ENCODE measurements at places on chromosomes 3 and 15.

DNA sequence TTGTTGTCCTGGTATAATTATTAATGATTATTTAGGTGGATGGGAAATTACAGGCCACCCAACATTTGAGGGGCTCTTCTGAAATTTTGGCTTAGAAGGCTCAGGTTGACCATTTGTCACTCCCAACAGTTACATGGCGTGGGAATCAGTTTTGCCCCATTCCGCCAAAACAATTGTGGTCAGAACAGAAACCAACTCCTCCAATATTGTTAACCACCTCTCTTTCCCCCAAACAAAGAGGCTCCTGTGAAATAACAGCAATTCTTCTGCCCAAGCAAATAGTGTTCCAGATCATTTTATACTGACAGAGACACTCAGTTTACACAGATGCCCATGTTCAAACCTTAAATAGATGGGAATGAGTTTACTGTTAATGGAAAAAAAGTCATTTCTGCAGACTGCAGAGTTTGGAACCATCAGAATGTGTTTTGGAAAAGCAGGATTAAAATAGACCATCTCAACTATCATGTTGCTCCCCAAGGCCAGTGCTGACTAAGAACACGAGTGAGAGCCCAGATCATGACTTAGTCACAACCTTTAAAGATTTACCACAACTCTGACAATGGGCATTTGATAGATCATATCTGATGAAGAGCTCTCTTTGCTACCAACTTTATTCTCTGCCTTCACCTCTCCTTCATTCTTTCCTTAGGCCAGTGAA is 102.1 kb downstream of the DUT start:
- no peak for DNase-seq

DNA sequence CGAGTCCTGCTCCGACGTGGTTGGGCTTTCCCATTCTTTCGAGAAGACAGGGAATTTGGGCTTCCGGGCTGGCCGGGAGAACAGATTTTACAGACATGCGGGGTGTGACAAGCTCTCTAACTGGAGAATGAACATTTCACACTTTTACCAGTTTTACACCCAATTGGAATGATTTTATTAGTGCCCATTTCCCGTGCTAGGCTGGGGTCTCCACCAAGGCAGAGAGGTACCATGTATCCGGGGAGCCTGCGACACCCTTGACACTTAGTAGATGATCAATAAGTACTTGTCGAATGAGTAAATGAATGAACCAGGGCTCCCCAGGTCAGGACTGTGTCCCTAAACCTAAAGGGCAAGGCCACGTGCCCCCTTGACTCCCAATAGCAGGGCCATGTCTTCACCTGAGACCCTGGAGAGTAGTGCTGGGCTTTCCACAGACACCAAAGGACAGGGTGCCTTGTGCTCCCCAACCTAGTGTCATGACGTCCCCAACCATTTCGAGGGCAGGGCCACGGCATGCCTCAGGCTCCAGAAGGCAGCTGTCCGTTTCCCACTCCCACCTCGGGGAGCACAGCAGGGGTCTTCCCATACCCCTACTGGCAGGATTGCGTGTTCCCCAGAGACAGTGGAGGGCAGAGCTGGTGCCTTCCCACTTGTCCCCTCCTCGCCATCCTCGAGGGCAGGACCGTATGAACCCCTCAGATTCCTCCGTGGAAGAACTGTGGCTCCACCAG is 679 bp upstream of the MYD88 start:
- DNase-seq: peak; percentile 20

GRCh38 chr15:57534281-57534680 is 57.4 kb upstream of the MYZAP start:
- no peak for DNase-seq

GRCh38 chr3:147940405-147941193 is 531.4 kb downstream of the ZIC1 start:
- no peak for DNase-seq

GRCh38 chr15:81029414-81030300 is 28.9 kb downstream of the TLNRD1 start:
- no peak for DNase-seq

DNA sequence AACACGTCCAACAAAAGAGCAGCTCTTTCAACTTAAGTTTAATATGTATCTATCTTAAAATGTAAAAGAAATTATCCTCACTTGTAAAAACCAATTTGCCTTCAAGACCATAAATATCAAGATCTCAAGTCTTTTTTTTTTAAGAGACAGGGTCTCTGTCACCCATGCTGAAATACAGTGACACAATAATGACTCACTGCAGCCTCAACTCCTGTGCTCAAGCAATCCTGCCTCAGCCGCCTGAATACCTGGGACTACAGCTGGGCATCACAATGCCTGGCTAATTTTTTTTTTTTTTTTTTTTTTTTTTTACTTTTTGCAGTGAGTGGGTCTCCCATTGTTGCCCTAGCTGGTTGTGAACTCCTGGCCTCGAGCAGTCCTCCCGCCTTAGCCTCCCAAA is 26.0 kb downstream of the ACAP2 start:
- DNase-seq: no peak

DNA sequence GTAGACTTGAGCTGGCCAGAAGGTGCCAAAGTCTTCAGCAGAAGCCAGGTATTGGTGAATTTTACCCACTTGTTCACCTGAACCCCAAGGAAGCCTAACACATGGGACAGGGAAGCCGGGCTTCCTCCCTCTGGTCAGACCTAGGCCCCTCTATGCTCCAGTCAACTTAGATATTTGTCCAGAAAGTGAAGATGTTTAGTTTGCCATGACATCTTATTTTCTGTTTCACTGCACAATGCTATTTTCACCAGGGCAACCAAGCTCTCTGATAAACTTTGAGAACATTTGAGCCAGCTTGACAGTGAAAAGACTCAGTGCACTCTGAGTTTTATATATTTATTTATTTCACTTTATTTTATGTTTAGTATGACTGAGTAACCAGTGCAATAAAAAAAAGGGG is 71.0 kb downstream of the SOX14 start:
- DNase-seq: no peak

- DNase-seq: no peak
Observed at GRCh38 chr3:152322756-152323155, 54.0 kb downstream of the MBNL1 start.

- DNase-seq: no peak
Observed at GRCh38 chr15:73691396-73691795, 7.2 kb downstream of the CD276 start.

DNA sequence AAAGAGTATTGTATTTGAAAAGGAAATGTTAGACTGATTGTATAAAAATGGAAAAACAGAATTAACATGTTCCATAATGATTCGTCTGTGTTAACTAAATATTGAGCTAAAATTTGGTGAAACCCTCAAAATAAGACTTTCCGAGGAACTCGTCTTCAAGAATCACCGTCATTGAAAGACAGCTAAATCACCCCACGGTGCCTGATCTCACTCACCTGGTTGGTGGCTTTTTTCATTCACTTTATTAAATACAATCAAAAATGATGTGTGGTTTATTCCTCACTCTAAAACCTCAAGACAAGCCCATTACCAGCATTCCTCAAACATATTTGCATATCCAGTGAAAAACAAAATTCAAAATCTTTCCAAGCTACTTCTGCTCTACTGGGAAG is 153.9 kb downstream of the FOXP1 start:
- DNase-seq: peak; percentile 36

DNA sequence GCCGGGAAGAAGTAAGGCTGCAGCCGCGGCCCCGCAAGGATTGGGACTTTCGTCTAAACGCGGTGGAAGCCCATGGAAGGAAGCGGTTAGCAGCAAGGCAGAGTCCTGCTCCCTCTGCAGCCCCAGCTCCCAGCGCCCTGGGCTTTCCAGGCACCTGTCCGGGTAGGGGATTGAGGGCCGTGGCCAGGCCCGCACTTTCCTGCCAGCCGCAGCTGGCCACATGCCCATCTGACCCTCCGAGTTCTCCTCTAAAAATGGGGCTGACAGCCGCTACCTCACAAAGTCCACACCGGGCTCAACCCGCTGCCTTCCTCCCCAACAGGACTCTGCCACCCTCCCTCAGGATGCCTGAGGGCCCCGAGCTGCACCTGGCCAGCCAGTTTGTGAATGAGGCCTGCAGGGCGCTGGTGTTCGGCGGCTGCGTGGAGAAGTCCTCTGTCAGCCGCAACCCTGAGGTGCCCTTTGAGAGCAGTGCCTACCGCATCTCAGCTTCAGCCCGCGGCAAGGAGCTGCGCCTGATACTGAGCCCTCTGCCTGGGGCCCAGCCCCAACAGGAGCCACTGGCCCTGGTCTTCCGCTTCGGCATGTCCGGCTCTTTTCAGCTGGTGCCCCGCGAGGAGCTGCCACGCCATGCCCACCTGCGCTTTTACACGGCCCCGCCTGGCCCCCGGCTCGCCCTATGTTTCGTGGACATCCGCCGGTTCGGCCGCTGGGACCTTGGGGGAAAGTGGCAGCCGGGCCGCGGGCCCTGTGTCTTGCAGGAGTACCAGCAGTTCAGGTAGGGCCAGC is 1.9 kb downstream of the NEIL1 start:
- no peak for DNase-seq

DNA sequence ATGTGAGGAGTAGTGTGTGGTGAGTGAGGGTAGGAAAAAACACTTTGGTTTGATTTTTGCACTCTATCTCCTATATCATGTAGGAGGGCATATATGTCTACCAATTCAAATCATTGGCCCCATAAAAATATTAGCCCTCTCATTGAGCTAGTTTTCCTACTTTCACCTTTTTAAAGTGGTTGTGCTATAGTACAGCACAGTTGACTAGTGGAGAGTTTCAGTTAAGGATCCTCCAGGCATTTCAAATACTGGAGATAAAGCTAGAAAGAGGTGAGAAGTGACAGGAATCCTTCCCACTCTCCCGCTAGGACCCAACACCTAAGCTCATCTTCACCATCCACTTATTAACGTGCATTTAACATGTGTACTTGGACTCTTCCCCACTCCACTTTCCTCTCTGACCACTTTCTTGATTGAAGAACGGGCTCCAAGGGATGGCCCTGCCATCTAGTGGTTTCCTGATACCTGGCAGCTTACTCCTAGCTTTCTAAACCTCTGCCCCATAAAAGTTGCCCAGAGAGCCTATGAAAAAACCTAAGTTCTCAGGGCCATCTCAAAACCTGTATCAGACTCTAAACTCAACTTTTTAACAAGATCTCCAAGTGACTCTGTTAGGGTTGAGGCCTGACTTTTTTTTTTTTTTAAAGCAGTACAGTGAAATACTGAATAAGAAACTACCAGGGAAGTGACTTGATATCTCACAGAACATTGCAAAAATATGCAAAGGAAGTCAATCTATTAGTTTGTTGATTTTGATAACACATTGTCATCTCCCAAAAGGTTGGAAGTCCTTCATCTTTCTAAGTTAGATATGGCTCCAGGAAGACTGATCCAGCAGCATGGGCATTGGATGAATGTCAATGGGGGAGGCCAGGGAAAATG is 17.9 kb downstream of the IL12A start:
- DNase-seq: no peak

- no peak for DNase-seq
Observed at GRCh38 chr3:23264413-23264812, 61.3 kb downstream of the UBE2E2 start.

DNA sequence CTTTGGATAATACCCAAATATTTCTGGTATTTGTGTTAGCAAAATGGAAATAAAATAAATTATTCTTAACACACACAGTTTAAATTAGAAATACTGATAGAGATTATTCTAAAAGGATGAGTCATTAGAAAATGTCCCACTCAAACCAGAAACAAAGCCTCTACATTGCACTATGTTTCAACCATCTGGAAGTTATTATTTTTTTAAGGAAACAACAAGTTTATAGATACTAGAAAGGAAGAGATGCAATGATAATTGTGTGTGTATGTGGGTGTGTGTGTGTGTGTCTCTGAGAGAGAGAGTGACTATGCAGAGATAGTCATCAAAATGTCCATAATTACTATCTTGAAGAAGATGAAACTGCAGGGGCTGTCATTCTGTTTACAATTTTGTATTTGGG is 1340.5 kb downstream of the ROBO1 start:
- no peak for DNase-seq

- no peak for DNase-seq
Observed at GRCh38 chr15:40464595-40465185, 6.1 kb upstream of the CHST14 start.

- no peak for DNase-seq
Observed at GRCh38 chr15:66885281-66885915, 180.0 kb upstream of the SMAD3 start.

DNA sequence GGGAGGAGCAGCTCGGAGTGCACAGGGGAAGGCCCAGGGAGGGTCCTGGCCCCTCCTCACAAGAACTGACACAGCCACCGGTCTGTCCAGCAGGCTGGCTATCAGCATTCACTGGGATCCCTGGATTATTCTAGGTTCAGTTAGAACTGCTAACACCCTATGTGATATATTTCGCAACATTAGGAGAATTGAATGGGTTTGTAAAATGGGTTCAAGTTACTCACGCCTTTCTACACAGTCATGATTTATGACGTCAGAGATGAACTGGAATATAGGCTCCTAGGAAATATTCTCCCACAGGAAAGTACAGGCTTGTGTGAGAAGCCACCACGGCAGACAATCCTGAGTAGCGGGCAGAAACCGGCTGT is 969 bp upstream of the BSN start:
- DNase-seq: no peak

DNA sequence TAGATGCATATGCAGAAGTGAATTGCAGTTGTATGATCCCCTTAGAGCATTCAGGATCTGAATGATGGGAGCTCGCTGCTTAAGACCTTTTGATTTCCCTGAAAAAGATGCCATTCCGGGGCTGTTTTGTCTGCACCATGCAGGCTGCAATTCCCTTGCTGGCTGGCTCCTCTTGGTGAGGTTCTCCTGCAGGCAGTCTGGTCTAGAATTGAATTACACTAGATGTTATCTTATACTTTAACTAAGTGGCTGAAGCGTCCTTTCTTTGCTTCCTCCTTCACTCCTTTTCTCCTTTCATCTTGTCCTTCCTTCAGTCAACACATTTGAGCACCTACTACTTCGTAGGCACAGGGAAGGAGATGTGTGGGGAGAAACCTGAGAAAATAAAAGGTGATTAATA is 18.6 kb upstream of the MYZAP start:
- DNase-seq: no peak

DNA sequence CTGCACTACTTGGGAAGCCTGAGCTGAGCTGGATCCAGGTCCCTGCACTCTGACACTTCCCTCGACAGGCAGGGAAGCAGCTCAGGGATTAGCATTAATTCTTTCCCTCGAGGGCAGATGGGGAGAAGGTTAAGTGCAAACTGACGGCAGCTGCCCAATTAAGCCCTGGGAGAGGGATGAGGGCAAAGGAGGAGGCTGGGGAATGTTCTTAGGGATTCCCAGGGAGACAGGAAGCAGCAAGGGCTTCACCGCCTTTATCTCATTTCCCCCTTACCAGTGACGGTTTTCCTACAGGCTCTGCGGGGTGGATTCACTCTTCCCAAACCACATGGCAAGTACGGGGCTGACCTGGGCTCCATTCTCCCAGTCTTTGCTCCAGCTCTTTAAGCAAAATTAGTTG is 519.0 kb upstream of the PROK2 start:
- DNase-seq: no peak

GRCh38 chr3:117748131-117748530 is 1038.6 kb downstream of the TUSC7 start:
- no peak for DNase-seq

DNA sequence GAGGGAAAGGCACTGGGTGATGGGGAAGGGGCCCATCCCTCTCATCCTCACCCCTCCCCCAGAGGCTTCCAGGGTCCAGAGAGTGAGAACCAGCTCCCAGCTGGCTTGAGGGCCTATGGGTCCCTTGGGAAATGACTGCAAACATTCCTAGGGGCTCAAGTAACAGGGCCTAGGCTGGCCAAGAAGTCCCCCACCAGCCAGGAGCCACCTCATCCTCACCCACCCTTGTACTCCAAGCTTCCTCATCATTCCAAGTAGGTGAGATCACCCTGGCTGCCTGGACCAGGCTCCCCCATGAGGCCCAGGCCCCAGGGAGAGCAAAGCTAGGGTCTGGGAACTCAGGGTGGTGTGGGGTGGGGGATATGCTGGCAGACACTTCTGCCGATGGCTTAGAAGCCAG is 14.8 kb downstream of the LOXL1 start:
- DNase-seq: no peak
